Esophagus squamous epithelium (tissue), 5 donors: ENCODE measurements at places on chromosomes 6 and 20.

- H3K27ac ChIP-seq = no peak overlapping the region
- H3K4me3 ChIP-seq = no peak overlapping the region
- no peaks in the 10 kb centered on the region for H3K4me1 ChIP-seq
- no peaks in the 10 kb centered on the region for H3K27me3 ChIP-seq
These were observed 24.3 kb upstream of the RIMS4 start for GRCh38 chr20:44834693-44835092.

- H3K4me3 ChIP-seq = no peak overlapping the region
- no peaks in the 10 kb centered on the region for H3K4me1 ChIP-seq
- no peaks in the 10 kb centered on the region for H3K36me3 ChIP-seq
- H3K27me3 ChIP-seq = no peaks in the 10 kb centered on the region
- DNase-seq = no peak
These were observed 45.0 kb downstream of the EDN1 start for GRCh38 chr6:12335131-12335527.

DNA sequence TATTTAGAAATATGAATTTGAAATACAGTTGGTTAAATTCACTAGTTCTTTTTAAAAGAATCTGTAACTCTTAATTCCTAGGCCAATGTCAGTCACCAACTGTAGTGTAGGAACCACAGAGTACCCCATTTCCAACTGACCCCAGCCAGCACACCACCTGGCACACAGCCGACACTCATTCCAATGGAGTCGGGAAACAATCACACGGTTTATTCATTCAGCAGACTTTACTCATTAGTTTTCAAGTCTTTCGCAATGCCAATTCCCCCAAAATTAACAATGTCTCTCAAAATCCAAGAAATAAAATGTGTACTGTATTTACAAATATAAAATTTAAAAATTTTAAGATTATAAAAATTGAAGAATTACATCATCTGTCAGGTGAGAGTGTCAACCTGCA, 13.5 kb downstream of the ARG1 start:
- H3K36me3 ChIP-seq = peaks cover 10% of the 10 kb centered on the region
- no peaks in the 10 kb centered on the region for H3K27me3 ChIP-seq
- no peak overlapping the region for H3K4me3 ChIP-seq
- no peak overlapping the region for H3K27ac ChIP-seq

DNA sequence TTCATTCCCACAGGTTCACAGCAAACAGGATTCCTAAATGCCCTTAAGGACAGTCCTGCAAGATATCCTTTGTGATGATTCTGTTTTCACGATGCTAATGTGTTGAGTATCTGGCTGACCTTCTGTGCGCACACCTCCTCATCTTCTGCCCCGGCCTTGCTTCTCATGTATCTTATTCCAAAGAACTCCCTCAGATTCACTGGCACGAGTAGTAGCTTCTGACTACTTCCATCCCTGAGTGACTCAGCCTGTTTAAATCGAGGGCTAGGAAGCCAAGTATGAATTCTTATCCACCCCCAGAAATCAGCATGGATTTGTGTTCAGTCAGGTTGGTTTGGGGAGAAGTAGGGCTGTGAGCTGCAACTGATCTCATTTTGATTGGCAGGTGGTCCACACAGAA, 190.2 kb upstream of the SNX9 start:
- H3K27ac ChIP-seq = no peak overlapping the region
- no peak for DNase-seq
- H3K4me1 ChIP-seq = no peaks in the 10 kb centered on the region
- H3K36me3 ChIP-seq = no peaks in the 10 kb centered on the region
- no peak overlapping the region for H3K4me3 ChIP-seq

- no peaks in the 10 kb centered on the region for H3K27me3 ChIP-seq
- DNase-seq = no peak
- H3K4me3 ChIP-seq = no peak overlapping the region
- no peaks in the 10 kb centered on the region for H3K4me1 ChIP-seq
- no peaks in the 10 kb centered on the region for H3K36me3 ChIP-seq
- H3K27ac ChIP-seq = no peak overlapping the region
These were observed 104.7 kb downstream of the OPRM1 start for GRCh38 chr6:154143753-154144152.

DNA sequence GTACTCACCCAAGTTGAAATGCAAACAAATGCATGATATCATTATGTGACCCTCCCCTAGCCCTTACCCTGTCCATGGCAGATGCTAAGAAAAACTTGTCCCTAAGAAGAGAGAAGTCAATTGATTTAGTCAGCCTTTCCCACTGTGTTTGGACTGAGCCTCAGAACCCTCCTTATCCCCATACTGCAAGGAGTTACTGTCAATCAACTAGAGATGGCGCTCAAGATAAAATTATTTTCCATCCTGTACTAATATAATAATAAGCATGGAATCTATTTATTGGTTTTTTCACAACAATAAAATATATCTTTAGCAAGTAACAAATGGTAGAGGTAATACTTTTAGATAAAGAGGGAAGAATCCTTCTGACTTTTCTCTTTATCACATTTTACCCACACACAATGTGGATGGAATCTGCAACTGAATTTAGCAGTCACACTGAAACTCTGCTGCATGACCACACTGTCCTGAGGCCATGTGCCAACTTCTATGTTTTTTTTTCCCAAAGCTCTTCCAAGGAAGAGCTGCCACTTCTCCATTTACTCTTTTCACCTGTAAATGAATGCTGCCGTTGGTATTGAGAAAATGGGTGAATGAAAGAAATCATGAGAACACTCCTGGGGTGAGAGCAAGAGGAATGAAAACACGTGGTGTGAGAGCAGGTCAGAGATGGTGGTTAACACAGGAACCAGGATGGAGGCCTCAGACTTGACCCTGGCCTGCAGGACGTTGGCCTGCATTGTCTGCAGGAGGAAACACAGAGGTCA, 10.5 kb downstream of the NT5E start:
- no peaks in the 10 kb centered on the region for H3K36me3 ChIP-seq
- H3K27me3 ChIP-seq = no peaks in the 10 kb centered on the region
- no peak for DNase-seq
- H3K4me3 ChIP-seq = no peak overlapping the region

- H3K4me3 ChIP-seq = no peak overlapping the region
- peaks cover 19% of the 10 kb centered on the region for H3K4me1 ChIP-seq
- H3K27me3 ChIP-seq = no peaks in the 10 kb centered on the region
- H3K36me3 ChIP-seq = no peaks in the 10 kb centered on the region
These were observed 14.7 kb upstream of the LAMA4 start for GRCh38 chr6:112269114-112269513.

- H3K36me3 ChIP-seq = no peaks in the 10 kb centered on the region
- peaks cover 71% of the 10 kb centered on the region for H3K4me1 ChIP-seq
- peak overlapping the region; percentile 93 for H3K4me3 ChIP-seq
- DNase-seq = no peak
These were observed 1.2 kb downstream of the ZFAND3 start for GRCh38 chr6:37820718-37821079.

- DNase-seq = no peak
- no peak overlapping the region for H3K27ac ChIP-seq
- no peaks in the 10 kb centered on the region for H3K27me3 ChIP-seq
- no peaks in the 10 kb centered on the region for H3K36me3 ChIP-seq
These were observed 6.3 kb downstream of the PPP1R14C start for GRCh38 chr6:150149146-150149545.

DNA sequence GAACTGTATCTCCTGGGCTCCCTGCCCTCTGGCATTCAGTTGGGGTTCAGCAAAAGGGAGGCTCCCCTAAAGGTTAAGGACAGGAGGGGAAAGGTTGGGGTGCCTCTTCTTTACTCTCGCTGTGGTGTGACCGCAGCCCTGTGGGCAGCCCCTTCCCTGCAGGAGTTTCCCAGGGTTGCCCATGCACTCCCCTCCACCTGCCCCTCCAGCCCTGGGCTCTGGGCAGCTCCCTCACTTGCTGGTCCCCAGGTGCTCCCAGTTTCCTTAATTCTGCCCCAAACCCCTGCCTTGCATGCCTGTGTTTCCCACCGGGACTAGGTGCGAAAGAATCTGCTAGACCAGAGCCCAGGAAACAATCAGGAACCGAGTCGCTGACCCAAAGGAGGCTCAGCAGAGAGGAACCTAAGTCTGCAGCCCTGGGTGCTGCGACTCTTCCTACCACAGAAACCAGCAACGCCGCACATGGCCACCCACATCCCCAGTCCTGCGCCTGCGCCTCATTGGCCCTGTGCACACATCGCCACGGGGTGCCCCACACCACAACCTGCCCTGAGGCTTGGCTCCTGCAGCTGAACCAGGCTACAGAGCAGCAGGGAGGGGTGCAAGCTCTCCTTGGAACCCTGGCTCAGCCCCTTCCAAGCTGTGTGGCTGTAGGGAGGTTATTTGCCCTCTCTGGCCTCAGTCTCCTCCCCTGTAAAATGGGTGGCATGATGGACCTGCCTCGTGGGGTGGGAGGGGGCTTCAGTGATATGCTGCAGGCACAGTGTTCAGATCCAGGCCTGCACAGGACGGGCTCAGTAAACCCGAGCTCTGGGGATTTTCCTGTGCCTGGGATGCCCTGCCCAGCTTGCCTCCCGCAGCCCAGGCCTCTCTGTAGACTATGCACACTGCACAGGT, 487.6 kb downstream of the PREX1 start:
- DNase-seq = no peak
- no peak overlapping the region for H3K4me3 ChIP-seq
- no peak overlapping the region for H3K27ac ChIP-seq
- H3K4me1 ChIP-seq = no peaks in the 10 kb centered on the region
- no peaks in the 10 kb centered on the region for H3K27me3 ChIP-seq
- H3K36me3 ChIP-seq = no peaks in the 10 kb centered on the region

DNA sequence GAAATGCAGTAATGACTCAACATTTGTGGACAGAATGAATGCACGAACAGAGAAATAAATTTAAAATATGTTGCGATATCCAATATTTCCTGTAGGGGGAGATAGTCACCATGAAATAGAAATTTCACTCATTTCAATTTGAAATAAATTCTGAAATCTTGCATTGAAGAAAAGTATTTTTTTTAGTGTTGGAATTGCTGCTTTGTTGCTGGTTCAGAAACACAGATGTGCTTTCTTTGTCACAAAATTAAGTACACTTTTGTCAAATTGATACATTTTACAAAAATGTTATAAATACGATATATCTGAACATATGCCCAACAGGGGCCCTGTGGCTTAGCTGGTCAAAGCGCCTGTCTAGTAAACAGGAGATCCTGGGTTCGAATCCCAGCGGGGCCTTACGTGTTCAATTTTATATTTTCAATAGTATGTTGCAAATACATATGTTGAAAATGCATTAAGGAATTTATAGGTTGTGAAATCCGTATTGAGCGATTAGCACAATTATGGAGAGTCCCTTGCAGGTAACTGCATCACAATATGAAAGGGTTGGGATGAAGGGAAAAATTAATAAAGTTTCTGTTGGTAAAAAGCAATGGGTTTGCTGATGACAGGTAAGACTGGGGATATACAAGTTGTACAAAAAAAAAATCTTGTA, 85.4 kb upstream of the PRSS16 start:
- H3K36me3 ChIP-seq = no peaks in the 10 kb centered on the region
- H3K4me1 ChIP-seq = no peaks in the 10 kb centered on the region
- H3K4me3 ChIP-seq = no peak overlapping the region
- H3K27ac ChIP-seq = no peak overlapping the region
- no peaks in the 10 kb centered on the region for H3K27me3 ChIP-seq

- H3K36me3 ChIP-seq = no peaks in the 10 kb centered on the region
- DNase-seq = no peak
- H3K27ac ChIP-seq = no peak overlapping the region
- no peaks in the 10 kb centered on the region for H3K4me1 ChIP-seq
- no peaks in the 10 kb centered on the region for H3K27me3 ChIP-seq
- H3K4me3 ChIP-seq = no peak overlapping the region
These were observed 22.0 kb upstream of the MAFB start for GRCh38 chr20:40711079-40711478.

GRCh38 chr20:22946596-22946995, 88.5 kb upstream of the SSTR4 start:
- H3K27me3 ChIP-seq = no peaks in the 10 kb centered on the region
- H3K27ac ChIP-seq = no peak overlapping the region
- H3K4me3 ChIP-seq = no peak overlapping the region
- DNase-seq = no peak
- H3K4me1 ChIP-seq = no peaks in the 10 kb centered on the region

DNA sequence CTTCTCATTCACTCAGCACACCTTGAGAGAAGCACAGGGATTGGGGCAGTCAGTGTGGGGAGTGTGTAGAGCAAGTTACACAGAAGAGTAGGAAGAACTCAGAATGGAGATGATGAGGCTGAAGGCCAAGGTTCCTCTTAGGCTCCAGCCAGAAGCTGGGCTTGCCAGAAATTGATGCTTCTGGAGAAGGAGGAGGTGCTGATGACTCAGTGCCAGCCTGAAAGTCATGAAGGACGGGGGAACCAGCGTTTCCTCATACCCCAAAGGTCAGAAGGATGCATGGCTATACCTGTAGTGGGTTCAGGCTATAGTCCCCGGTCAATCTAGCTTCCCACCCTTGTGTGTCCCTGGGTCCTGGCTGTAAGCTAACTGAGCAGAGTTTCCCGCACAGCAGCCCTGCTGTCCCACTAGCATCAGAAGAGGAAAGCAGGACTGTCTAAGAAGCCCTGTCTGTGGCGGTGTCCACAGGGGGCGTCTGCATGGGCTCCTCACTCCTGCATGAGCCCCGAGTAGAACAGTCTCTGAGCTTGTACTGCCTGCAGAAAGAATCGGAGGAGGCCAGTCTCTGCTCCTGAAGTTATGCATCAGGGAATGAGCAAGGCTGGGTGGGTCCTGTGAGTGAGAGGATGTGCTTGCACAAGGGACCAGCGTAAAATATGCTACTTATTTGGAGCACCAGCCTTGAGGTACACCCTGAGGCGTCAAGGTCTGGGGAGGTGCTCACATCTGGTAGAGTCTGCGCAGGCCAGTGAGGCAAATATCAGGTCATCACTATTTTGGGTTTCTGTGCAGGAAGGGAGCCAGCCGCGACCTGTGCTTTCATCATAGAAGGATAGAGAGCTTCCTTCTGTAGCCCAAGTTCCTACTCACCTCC, 148.5 kb downstream of the MRPL14 start:
- H3K27me3 ChIP-seq = no peaks in the 10 kb centered on the region
- H3K36me3 ChIP-seq = no peaks in the 10 kb centered on the region
- H3K4me3 ChIP-seq = no peak overlapping the region
- no peak for DNase-seq

DNA sequence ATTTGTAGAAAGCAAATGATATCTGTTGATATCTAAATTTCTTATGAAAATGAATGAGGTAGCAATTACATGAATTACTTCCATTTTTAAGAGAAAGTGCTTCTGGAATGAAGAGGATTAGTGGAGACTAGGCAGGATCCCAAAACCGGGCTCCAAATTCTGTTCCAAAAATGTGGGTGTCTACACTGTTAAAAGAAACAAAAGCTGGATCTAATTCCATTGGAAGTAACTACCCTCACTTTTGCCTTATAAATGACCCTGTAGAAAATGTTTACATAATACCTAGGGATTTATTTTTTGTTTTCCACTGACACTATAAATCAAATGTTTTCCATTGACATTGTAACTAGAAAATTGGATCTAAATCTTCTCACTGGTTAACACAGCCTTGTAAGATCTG, 454.9 kb upstream of the JARID2 start:
- no peak for DNase-seq
- H3K4me3 ChIP-seq = no peak overlapping the region
- H3K4me1 ChIP-seq = no peaks in the 10 kb centered on the region
- H3K27ac ChIP-seq = no peak overlapping the region

- peak overlapping the region; percentile 94 for H3K27ac ChIP-seq
- no peaks in the 10 kb centered on the region for H3K27me3 ChIP-seq
- peak overlapping the region; percentile 90 for H3K4me3 ChIP-seq
These were observed 1.9 kb downstream of the SNX5 start for GRCh38 chr20:17966432-17967310.

- no peak for DNase-seq
- no peaks in the 10 kb centered on the region for H3K27me3 ChIP-seq
- H3K36me3 ChIP-seq = no peaks in the 10 kb centered on the region
- H3K27ac ChIP-seq = no peak overlapping the region
- no peaks in the 10 kb centered on the region for H3K4me1 ChIP-seq
These were observed 140.3 kb downstream of the TBX18 start for GRCh38 chr6:84623956-84624680.

GRCh38 chr6:43228951-43229802, at the start of gene DNPH1:
Gene DNPH1 (minus strand): TSS chr6:43229481. CDS start chr6:43229456, 25 bp downstream.
- no peaks in the 10 kb centered on the region for H3K27me3 ChIP-seq
- H3K4me1 ChIP-seq = peaks cover 7% of the 10 kb centered on the region
- no peak for DNase-seq
- no peaks in the 10 kb centered on the region for H3K36me3 ChIP-seq
